ENCODE measurements at places on chromosomes 13 and 19.

- DNase-seq = no peak
Measured at GRCh38 chr19:1471515-1472160, 7.4 kb downstream of the C19orf25 start.

DNA sequence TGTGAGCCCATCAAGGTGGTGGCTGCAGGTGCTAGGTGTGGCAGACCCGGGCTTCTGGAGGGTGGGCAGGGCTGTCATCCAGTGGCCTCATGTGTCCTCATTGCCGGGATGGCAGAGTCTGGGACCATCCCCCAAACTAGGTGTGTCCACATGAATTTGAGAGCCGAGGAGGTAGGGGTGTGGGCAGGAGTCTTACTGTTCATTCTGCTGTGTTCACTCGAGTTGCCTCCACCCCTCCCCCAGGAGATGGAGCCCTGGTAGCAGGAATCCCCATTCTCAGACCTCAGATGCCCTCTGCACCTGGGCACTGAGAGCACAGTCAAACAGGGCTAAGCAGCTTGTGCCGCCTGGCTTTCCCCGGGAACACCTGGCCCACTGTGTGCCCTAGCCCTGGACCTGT, 22.4 kb downstream of the NAXD start:
- DNase-seq = no peak

DNA sequence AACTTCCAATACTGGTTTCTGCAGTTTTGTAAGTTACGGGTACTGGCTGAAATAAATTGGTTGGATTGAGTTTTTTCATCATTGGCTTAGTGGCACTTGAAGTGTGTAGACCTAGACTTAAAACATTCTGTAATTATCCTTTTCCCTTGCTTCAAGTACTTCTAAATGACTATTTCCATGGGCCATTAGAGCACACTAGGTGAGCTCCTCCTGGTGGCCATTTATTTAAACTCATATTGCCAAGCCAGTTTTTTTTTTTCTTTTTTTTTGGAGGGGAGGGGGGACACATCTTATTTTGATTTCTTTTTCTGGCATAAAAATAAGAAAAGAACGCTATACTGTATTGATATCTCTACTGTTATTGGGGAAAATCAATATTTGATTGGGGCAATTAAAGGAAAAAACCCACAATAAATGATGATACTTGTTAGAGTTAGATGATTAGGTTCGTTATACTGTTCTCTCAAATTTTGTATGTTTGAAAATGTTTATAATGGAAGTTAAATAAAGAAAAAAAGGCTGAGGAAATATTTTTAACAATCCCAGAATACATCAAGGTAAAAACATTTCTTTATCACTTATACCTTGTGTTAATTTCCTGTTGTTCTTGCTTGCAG, 82.9 kb downstream of the PDS5B start:
- DNase-seq = no peak

GRCh38 chr13:104404325-104404724, 1338.1 kb upstream of the SLC10A2 start:
- DNase-seq = no peak

GRCh38 chr13:49840266-49840665, 47.8 kb upstream of the KPNA3 start:
- no peak for DNase-seq

DNA sequence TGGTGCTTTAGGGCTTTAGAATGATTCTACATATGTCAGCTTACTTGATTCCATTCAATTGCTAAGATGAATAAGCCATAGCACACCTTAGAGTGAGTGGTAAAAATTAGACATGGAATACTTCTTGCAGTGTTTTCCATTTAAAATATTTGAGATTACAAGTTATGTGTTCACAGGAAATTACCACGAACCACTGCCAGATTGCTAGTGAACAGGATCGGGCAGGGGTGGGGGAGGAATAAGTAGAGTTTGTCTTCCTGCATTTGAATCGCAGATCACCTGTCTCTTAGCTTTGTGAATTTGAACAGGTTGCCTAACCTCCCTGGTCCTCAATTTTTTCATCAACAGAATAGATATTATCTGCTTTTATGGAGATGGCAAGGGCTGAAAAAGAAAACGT, 124.6 kb downstream of the GGACT start:
- no peak for DNase-seq

DNA sequence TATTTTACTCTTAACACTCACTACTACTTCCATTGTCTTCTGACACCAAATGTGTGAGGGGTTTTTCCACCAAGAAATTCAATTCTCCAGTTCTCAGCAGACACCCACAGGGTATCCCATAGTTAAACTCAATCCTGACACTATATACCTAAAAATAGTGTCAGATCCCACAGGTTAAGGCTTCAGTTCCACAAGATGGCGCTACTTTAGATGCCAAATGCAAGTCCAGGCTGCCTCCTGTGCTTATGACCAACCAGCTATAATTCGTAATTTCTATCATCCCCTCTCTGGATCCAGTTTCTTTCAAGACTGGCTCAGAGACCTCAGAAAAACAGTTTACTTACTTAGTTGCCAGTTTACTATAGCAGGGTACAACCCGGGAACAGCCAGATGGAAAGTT, 1146.2 kb upstream of the SPRY2 start:
- no peak for DNase-seq

GRCh38 chr13:20270163-20270865, 38.2 kb upstream of the GJB6 start:
- DNase-seq = no peak

DNA sequence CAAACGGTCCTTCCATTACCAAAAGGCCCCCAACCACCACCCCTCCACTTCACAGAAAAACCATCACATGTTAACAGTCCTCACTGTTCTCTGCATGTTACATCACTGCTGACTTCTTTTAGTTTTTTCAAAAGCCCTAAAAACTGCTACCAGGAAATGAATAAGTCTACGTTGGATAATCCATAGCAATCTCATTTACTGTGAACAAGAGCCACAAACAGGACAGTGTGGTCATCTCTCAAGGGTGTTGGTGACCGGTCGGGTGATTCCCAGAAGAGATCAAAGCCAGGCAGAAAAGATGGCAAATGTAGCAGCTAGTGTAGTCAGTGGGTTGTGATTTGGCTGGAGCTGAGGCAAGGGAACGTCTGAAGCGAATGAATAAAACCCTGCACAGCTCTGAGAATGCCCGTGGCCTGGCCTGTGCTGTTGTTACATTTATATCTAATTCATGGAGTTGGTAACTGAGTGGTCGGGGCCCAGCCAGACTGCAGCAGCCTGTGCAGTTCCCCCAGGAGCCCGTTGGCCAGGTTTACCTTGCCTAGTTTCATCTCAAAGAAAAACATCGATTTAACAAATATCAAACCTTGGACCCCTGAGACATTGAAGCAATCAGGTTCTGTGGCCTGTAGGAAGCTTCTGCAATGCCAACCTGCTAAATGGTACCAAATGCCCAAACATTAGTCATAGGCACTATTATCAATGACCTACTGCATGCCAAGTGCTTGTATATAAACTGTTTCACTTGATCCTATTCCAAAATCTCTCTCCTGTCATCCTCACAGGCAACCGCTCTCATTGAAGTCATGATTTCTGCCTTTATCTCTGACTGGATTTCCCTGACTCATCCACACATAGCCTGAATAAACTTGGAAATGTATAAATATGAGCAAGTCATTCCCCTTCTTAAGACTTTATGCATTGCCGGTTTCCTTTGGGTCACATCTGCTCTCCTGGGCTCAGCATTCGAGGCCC, 153.8 kb upstream of the SERP2 start:
- DNase-seq = no peak

- no peak for DNase-seq
Measured at GRCh38 chr13:49641801-49642291, 13.5 kb downstream of the ARL11 start.

- no peak for DNase-seq
Measured at GRCh38 chr13:30936971-30937370, 4.5 kb downstream of the TEX26 start.

GRCh38 chr13:32032759-32033158, 1.2 kb downstream of the FRY start:
- no peak for DNase-seq

GRCh38 chr13:98260357-98261164, 83.5 kb upstream of the RNF113B start:
- no peak for DNase-seq

DNA sequence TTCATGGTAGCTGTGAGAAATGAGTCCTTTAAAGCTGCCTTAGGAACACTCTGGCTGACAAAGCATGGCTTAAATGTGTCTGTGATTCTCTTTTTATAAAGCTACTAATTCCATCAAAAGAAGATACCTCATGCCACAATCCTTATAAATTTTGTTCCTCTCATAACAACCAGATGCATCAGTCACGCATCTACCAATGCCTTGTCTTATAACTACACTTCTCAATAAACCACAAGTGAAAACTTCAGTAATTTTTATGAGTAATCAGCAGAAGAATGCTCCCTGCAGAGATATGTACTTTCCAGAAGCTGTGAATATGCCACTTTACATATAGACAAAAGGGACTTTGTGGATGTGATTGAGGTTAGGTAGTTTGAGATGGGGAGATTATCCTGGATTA, 147.8 kb downstream of the SUCLA2 start:
- DNase-seq = no peak

- DNase-seq = no peak
Measured at GRCh38 chr19:39412867-39413271, 400 bp downstream of the PLEKHG2 start.

- DNase-seq = no peak
Measured at GRCh38 chr13:93872786-93873347, 606.6 kb downstream of the DCT start.

- no peak for DNase-seq
Measured at GRCh38 chr19:35553385-35554000, 8.1 kb downstream of the TMEM147 start.

GRCh38 chr13:27132538-27132937, 39.1 kb downstream of the USP12 start:
- DNase-seq = no peak

- no peak for DNase-seq
Measured at GRCh38 chr19:33703821-33704220, 82.1 kb downstream of the CHST8 start.

GRCh38 chr13:28537171-28537570, 42.2 kb upstream of the FLT1 start:
- no peak for DNase-seq
